ENCODE measurements at places on chromosomes 11 and 22.

DNA sequence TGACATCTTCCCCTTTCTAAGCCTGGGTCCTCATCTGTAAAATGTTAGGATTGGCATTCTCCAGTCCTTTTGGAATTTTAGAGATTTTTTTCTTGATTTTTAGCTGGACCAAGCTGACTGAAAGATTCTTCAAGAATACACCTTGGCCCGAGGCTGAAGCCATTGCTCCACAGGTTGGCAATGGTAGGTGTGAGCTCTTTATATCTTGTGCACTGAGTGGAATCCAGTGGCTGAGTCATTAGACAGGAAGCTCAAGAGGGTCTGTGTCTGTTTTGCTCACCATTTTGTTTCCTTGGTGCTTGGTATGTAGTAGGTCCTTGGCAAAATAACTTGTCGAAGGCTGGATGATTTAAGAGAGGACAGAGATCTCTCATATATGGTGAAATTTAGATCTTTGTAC, 6.2 kb downstream of the EIF3L start:
- no peak for DNase-seq

DNA sequence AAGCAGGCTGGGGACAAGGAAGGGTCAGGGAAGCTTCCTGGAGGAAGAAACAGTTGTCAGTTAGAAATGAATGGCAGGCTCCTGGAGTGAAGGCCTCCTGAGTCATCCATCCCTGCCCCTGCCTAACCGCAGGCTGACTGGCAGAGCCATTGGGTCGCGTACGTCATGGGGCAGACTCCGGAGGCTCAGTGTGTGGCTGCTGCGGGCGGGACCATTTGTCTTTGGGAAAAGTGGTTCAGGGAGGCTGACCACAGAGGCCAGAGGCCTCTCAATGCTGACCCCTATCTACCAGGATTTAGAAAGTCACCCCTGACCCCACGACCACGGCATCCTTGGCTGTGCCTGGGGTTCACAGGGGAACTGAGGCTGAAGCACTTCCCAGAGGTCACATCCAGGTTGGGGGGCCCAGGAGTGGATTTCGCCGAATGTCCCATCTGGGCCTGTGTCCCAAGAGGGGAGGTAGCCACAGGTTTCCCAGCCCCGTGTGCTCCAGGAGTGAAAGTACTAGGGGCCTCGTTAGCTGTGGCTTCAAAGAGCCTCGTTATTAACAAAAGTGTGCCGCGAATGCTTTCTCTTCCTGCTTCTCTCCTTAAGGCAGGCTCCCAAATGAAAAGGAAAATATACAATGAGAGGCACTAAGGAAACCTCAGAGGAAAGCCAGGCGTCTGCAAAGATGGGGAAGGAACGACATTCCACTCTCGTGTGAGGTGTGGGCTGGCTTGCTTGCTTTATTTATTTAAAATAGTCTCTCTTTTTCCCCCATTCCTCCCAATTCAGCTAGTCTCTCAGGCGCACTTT, 58.9 kb downstream of the FLRT1 start:
- DNase-seq: no peak

- no peak for DNase-seq
These were observed 90.5 kb upstream of the ARHGAP32 start for GRCh38 chr11:129282634-129283033.

GRCh38 chr22:28246397-28246796, 327.3 kb upstream of the PITPNB start:
- no peak for DNase-seq

DNA sequence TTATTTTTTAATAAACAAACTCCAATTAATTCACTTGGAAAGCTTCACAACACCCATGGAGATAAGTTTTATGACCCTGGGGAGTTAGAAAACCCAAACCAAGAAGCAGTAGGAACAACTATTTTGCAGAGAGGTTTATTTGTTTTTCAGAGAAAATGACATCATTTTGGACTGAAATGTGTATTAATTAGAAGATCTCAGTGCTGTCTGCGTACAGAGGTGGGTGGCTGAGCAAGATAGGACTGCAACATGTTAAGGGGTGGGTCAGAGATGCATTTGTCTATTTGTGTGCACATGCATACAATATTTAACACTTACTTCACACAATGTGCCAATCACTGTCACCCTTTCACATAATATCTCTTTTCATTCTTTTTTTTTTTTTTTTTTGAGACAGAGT, 1.1 kb downstream of the SCGB1A1 start:
- DNase-seq: no peak

GRCh38 chr11:61712846-61713245, 32.7 kb downstream of the DAGLA start:
- DNase-seq: no peak

DNA sequence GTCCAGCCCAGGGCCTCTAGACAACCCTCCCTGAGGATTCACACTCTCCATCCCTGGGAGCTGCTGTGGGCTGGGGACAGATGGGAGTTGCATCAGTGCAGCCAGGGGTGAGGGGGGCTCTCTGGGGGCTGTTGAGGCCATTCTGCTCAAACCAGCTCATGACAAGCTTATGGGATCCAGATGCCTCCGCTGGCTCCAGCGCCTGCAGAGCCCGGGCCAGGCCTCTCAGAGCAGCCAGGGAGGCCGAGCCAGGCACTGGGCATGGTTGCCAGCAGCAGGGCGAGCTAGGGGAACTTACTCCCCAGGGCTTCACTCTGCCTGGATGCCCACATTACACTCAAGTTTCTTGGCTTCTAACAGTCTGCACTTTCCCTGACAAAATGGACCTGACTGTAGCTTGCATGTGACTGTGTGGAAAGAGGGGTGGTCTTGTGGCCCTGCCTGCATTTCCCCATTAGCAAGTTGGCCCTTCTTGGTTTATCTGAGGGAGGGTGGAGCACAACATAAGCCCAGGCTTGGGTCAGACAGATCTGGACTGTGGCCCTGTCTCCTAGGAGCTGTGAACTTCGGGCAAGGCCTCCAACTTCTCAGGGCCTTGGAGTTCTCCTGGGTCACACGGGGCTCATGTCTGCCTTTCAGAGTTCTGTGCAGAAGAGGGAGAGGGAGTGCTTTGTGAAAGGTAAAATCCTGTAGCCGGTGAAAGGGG, 34.5 kb upstream of the CYB5R3 start:
- peak; percentile 86 for DNase-seq

DNA sequence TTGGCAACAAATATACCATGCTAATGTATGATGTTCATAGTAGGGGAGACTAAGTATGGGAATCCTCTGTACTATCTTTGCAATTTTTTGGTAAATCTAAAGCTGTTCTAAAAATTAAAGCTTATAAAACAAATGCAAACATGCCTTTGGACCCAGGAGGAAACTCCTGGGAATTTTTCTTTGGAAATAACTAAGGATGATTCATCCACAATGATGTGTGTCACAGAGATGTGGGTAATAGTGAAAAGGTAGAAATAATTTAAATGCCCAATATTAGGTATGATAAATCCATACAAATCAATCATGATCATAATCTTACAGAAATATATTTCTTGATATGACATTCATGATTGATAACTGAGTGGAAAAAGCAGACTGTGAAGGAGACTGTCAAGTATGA, 135.8 kb downstream of the TRIM44 start:
- no peak for DNase-seq

GRCh38 chr22:41406410-41406809, 24.7 kb downstream of the TEF start:
- DNase-seq: no peak

GRCh38 chr22:35719212-35719875, 1.7 kb downstream of the APOL5 start:
- no peak for DNase-seq

GRCh38 chr11:63099555-63099954, 44.5 kb downstream of the SLC22A24 start:
- no peak for DNase-seq

DNA sequence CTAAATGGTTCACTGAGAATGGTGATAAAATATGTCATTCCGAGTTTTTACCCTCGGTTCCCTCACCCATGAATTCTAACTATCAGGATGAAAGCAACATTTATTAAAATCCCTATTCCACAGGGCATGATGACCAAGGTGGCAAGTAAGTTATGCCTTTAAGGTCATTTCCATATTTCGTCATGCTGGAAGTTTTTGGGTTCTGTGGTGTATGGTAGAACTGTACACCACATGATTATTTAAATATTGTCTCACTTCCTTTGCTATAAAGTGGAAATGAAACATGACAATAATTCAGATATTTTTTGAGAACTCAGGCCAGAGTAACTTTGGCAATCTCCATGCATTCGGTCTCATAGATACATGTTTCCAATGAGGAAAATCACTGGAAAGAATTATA, 68.5 kb upstream of the CARD18 start:
- no peak for DNase-seq

DNA sequence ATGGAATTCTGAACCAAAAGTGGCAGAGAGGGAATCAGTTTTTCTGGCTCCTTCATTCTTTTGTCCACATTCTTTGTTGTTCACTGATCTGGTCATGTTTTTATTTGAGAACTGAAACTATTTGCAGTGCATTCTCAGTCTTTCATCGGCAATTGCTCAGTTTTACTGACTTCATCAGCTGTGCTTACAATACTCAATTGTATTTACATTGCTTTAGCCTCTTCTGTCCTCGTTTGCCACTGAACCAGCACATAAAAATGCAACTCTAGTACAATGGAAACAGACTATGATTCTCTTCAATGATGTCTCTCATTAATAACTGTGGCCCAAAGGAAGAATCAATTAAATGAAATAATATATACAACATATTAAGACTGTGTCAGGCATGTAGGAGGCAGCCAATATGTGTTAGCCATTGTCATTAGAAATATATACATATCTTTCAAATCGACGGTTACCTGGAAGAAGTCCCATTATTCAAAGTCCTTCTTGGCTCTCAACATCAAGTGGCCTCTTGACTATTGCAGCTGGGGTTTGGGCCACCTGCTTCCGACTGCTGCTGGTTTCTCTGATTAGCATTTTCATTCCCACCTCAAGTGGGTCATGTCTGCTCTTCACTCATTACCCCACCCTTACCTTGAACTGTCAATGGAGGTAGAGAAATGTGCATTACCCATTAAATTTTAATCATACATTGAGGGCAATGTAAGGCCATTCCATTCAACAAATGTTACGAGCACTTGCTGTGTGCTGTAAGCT, 600.1 kb downstream of the INSC start:
- DNase-seq: no peak

- DNase-seq: no peak
These were observed 32.8 kb downstream of the MS4A2 start for GRCh38 chr11:60121264-60121663.

DNA sequence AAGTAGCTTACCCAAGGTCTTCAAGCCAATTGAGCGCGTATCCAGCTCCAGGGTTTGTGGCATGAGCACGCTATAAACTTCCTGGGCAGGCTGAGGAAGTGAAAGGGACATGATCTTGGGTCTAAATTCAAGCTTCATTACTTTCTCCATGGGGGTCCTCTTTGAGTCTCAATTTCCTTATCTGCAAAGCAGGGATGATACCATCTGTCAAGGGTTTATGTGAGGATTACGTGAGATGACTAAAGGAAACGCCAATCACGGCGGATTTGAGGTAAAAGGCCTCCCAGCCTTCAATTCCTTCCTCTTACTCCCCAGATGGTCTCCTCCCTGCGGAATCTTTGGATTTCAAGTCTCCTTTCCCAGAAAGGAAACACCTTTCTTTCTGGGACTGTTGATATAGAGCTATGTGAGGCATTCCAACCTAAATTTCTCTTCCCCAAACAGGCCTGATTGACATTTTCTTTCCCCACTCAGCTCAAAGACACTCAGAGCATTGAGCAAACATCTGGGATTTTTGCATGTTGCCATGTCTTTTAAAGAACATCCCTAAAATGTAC, 474.4 kb downstream of the INSC start:
- DNase-seq: no peak

DNA sequence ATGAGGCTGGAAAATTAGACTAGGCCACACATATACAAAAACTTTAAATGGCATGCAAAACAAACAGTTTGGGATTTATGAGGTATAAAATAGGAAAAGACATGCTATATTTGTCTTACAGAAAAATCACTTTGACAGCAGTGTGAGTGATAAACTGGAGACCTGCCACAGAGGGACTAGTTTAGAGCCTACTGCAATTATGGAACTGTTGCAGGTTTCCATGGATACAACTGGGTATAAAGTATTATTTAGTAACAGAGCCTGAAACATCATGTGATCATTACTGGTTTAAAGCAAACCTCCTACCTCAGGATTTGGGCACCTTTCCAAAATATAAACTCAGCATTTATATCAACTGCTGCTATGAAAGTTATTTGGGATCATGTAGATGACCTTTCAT, 1032.5 kb downstream of the DLG2 start:
- no peak for DNase-seq

- DNase-seq: no peak
These were observed 1.6 kb downstream of the APLP2 start for GRCh38 chr11:130071211-130071712.

- no peak for DNase-seq
These were observed 45.3 kb downstream of the PC start for GRCh38 chr11:66912911-66913310.

- DNase-seq: no peak
These were observed 343.1 kb upstream of the SYN3 start for GRCh38 chr22:33401291-33401690.

DNA sequence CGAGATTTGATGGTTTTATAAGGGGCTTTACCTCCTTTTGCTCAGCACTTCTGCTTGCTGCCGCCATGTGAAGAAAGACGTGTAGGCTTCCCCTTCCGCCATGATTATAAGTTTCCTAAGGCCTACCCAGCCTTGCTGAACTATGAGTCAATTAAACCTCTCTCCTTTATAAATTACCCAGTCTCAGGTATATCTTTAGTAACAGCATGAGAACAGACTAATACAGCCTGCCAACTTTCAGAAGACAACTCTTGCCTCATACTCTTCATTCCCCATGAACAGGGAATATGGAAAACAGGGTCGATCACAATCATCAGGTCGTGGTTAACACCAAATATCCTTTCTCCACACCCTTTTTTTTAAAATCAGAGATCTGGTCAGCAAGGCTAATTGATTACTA, 83.0 kb downstream of the MPPED2 start:
- DNase-seq: no peak

DNA sequence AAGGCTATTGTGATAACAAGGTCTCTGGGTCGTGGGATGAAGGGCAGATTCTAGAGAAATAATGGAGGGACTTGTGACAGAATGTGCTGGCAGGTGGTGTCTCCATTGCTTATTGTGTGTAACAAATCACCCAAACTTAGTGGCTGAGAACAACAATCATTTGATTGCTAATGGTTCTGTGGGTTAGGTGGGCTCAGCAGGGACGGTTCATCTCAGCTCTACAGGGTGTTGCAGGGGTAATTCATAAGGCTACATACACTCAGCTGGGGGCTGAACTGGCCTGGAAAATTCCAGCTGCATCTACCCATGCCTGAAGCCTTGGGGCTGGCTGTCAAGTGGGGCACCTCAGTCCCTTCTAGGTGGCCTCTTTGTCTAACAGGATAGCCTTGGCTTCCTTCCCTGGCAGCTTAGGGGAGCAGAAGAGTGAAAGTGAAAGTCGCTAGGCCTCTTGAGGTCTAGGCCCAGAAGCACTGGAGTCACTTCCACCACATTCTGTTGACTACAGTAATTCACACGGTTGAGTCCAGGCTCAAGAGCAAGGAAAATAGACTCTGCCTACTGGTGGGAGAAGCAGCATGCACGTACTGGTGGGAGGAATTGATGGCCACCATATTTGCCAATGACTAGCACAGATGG, 308.9 kb downstream of the MN1 start:
- DNase-seq: no peak

GRCh38 chr11:108224911-108225786, 2.3 kb downstream of the ATM start:
- no peak for DNase-seq

GRCh38 chr11:2548596-2548995, 103.8 kb downstream of the KCNQ1 start:
- DNase-seq: no peak
